ENCODE measurements at places on chromosomes 16 and 17.

DNA sequence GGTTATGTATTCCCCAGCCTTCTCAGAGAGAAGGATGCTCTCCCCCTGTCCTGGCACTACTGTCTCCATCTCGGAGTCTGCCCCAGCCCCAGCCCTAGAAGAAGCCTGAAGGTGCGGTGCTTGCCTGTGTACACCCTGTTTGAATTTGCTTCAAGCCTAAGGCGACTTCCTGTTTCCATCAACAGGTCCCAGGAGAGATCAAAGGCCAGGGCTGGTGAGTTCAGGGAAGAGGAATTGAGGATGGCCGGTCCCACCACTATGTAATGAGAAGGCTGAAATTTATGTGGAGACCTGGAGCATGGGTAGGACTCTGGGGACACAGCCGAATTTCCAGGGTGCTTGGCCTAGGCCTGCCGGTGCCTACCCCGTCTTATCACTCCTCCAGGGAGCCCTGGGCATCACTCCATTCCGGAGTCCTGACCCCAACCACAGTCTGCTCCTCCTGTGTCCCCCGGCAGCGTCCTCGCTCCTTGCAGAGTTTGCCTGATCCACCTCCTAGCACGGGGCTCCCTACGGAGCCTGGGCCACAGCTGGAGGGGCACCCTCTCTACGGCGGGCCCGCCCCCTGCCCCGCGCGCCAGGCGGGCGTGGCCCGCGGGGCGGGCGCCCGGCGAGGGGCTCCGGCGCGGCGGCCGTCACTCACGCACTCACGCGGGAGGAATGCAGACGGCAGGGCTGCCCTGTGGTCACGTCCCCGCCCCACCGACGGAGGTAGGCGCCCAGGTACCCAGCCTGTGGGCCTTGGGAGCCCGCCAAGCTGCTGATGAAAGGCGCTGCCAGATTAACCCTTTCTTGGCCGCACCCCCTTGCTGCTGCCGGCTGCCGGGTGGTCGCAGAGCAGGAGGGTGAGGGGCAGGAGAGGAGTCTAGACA lies 53.8 kb upstream of the TAC4 start:
- no peak for DNase-seq

DNA sequence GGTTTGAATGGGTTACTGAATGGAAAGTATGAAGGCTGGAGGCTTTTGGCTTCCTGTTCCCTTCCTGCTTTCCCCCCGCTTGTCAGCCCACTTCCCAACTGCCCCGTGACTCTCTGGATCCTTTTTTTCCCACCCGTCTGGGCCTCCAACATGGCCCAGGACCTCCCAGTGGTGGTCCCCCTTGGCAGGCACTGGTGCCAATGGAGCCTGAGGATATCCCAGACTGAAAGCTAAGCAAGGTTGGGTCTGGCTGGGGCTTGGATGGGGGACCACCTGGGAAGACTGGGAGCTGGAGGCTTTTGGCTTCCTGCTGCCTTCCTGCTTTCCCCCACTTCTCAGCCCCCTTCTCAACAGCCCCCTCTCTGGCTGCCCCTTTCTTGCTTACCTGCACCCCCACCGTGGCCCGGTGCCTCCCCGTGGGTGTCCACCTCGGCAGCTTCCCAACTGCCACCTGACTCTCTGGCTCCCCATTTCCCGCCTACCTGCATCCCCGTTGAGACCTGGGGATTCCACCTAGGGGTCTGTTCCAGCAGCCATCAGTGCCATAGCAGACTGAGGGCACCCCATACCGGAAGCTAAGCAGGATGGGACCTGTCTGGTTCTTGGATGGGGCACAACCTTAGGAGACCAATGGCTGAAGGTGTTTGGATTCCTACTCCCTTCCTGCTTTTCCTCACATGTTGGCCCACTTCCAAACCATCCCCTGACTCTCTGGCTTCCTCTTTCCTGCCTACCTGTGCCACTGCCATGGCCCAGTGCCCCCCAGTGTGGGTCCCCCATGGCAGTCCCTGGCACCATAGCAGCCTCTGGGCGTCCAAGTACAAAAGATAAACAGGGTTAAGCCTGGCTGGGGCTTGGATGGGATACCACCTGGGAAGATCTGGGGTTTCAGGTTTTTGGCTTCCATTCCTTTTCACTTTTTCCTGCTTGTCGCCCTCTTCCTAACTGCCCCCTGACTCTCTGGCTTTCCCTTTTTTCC lies 2295.3 kb downstream of the TP53TG3F start:
- no peak for DNase-seq

DNA sequence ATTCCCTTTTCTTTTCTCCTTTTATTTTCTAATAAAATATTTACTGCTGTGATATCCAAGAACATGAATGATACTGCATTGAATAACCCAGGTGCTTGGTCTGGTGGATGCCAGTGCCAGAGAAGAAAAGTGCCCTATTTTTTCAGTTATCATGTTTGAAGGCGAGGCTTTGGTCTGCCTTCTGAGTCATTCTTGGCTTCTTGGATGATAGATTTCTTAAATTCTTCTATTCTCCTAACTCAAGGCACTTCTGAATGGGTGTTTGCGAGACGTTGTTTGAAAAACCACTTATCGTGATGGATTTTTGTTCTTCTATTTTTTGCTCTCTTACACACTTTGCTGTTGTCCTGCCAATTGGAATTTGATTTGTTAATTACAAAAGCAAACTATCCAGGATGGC lies 66.7 kb downstream of the FTO start:
- no peak for DNase-seq

DNA sequence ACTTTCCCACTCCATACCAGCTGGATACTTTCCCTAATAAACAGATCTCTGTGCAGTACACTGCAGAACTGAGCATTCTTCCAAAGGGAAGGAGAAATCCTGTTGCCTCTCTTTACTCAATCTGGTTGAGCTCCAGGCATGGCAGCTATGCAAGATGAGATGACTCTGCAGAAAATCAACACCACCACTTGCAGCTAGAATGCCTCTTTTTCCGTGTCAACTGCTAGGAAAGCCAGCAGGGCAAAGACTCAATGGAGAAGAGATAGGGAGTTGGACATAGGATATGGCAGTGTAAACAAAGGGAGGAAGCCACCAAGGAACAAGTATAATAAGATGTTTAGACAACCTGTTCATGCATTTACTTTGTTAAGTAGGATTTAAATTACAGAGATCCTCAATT lies 40.4 kb upstream of the CORO6 start:
- DNase-seq, result no peak

DNA sequence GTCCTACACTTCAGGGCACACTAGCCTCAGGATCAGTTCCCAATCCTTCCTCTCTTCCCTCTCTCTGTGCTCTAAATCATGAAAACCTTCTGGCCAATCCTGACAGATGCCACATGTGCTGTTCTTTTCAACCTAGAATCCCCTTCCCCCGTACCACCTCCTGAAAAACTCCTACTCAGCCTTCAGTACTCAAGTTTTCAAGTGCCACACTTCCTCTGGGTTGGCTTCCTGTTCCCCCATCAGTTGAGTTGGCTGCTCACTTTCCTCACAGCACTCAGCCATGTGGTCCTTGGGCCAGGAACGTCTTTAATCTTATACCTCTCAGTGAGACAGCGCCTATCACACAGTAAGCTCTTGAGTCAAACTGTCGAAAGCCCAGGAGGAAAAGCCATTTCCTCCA lies 3.3 kb downstream of the ASPHD1 start:
- DNase-seq, result no peak

DNA sequence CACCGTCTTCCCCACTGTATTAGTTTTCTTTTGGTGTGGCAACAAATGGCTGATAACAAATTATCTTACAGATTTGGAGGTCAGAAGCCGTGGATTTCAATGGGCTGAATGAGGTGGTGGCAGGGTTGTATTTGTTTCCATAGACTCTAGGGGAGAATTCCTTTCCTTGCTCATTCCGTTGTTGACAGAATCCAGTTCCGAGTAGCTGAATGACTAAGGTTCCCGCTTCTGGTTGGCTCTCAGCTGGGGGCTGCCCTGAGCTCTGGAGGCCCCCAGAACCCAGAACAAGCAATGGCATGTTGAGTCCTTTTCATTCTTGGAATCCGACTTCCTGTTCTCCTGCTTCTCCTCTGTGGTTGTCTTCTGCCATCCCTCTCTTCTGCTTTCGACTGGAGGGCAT lies 280.4 kb downstream of the SNX29 start:
- no peak for DNase-seq

DNA sequence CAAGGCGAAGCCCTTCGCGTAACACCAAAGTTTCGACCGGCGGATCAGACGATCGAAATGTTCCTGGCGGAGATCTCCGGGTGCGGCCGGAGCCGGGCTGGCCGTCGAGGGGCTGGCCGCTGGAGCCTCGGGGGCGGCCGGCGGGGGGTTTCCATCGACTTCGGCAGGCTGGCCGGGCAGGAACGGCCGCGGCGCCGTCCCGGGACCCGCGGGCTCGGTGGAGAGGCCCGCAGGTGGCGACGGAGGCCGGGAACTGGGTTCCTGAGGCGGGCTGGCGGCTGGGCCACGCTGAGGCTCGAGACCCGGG lies 1.1 kb downstream of the EPOP start:
- DNase-seq, result no peak

GRCh38 chr17:58913971-58914769 lies 158.5 kb downstream of the PPM1E start:
- DNase-seq, result no peak

- no peak for DNase-seq
Observed at GRCh38 chr17:33390479-33391176, 97.5 kb upstream of the ASIC2 start.

DNA sequence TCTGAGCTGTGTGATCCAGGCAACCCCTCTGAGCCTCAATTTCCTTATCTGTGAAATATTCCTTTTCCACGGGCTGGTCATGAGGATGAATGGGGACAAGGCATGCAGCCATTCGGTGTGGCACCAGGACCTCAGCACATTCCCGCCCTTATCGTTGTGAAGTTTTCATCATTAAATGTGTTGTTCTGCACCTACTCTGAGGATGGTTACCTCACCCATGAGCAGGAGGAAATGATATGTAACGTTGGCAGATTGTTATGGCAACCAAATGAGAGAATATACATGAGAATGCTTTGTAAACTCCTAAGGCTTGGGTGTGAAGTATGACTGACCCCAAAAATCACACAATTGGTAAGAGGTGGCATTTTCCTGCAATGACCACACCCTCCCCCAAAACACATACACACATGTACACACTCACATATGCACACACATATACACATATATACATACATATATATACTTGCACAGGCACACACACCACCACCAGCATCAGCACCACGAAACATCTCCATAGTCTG lies 39.5 kb downstream of the SMARCE1 start:
- DNase-seq, result no peak

DNA sequence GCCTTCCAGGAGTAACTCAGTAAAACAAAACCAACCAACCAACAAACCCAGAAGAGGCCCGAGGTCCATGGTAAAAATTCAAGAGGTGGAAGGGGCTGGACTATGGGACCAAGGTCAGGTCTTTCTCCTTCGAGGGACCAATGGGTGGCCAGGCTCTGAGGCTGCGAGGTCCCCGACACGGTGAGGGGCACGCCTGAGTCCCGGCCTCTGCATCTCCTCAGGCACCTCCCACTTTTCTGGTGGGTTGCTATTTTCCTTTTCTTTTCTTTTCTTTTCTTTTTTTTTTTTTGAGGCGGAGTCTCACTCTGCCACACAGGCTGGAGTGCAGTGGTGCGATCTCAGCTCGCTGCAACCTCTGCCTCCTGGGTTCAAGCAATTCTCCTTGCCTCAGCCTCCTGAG lies 18.0 kb downstream of the CD7 start:
- DNase-seq, result no peak

DNA sequence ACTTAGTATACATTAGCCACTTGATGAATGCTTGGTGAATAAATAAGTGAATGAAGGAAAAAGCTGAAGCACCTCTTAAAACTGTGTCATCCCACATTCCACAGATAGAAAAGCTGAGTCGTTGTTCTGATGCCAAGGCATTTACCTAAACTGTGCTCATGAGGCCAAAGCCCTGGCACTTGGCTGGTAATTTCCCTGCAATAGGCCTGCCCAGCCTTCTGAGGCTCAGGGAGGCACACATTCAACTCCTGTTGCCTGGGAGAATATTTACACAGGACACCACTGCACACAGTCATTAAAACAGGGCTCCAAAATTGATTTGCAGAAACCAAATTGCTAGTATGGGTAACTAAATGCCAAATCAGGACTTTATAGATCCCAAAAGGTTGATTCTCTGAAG lies 333.0 kb upstream of the C16orf82 start:
- no peak for DNase-seq

GRCh38 chr17:59572301-59572924 lies 7.0 kb downstream of the DHX40 start:
- DNase-seq, result no peak

DNA sequence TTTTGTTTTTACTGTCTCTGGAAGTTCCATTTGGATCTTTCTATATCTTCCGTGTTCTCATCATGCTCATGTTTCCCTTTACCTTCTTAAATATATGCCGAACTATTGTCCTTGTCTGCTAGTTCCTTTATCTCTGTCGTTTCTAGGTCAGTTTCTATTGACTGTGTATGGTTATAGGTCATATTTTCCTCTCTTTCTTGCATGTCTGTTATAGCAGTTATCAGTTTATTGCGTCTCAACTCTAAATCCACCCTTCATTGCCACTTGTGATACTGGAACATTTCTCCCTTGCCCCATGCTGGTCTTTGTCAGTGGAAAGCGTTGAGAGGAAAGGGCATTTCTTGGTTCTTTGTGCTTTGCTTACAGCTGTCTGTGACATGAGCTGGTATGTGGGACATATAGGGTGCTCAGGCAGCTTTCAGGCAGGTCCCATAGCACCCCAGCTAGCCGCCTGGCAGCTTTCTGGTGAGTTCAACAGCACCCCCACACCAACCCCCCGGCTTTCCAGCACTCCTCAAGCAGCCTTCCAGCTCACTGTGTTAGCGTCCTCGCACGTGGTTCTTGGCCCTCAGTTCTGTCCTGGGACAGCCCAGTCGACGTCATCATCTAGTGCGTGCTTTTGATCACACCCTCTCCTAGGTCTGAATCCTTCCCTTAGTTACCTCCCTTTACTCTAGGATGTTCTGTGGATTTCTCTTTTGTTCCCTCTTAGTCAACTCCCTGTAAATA lies 15.4 kb upstream of the DNASE1 start:
- DNase-seq, result no peak

DNA sequence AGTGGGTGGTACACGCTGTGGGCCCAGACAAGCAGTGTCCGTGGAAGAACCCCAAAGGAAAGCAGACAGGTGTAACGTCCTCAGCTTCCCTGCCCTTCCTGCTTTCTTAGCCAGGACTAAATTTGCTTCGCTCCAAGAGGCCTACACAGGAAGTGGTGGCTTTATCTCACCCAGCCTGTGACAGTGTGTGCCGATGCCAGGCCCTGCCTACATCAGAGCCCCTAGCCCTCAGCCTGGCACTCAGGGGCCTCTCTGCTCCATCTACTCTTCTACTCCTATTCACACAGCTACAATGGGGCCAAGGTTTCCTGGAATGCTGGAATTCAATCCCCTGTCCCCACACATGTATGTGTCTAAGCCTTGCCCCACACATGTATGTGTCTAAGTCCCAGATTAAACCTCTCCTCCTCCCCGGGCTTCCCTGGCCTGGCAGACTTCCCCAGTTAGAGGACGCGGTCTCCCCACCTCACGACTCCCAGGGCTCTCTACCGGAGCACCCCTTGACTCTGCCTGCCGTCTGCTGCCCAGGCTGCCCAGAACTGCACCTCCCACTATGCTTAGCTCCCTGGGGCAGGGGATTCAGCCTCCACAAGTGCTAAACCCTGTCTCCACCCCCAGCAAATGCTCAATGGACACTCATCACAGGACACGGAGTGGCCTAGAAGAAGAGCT lies 8.2 kb downstream of the PGAP3 start:
- DNase-seq, result no peak

GRCh38 chr16:63776034-63776433 lies 1345.8 kb downstream of the CDH11 start:
- no peak for DNase-seq

GRCh38 chr17:7839190-7839875 lies 5.3 kb downstream of the KDM6B start:
- DNase-seq, result no peak
